ENCODE measurements at places on chromosomes 2 and 18.

DNA sequence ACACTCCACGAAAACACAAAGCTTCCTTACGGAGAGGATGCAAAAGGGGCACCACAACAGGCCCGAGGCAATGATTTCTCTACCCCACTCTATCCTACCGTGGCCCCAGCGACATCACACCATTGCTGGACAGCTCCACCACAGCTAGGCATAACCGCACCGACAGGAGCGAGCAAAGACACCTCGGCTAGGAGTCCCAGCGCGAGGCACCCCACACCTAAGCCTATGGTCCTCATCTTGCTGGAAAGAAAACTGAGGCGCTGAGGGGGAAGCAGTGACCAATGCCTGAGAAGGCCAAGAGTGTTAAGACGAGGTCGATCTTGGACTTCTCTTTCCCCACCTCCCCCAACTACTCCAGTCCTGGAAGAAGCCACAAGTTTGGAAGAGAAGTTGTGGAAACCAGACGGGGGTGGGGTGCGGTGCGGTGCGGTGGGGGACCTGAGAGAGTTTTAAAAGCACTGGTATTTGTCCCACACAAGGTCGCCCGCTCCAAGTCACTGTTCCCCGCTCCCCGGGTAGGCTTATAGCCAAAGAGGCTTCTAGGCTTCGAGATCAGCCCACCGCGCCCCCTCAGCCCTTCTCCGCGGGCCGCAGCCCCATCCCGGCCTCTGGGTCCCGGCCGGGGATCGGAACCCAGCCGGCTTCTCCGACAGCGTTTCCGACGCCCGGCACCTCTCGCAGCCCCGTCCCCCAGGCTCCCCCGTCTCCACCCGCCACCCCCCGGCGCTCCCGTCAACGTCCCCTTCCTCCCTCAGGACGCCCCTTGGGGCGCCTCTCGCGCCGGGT lies 766 bp downstream of the PDE6D start:
- no peak for DNase-seq

DNA sequence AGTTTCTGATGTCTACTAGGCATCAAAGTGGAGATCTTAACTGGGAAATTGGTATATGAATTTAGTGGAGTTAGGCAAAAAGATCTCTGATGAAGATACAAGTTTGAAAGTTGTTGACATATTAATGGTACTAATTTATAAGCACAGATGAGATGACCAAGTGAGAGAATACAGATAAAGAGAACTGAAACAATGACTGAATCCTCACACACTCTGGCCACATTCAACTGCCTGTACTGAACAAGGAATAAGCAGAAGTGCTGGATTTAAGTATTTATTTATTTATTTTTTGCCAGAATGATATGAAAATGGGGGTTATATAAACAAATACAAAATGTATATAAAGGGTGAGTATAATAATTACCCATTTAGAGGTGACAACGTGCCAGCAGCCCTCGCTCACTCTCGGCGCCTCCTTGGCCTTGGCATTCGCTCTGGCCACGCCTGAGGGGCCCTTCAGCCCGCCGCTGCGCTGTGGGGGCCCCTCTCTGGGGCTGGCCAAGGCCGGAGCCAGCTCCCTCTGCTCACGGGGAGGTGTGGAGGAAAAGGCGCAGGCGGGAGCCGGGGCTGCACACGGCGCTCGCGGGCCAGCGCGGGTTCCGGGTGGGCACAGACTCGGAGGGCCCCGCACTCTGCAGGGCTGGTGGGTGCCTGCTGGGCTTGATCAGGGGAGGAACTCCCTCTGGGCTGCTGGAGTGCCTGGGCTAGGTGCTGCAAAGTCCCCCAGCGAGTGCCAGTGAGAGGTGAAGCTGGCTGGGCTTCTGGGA lies 1363.9 kb upstream of the CRIM1 start:
- no peak for DNase-seq

DNA sequence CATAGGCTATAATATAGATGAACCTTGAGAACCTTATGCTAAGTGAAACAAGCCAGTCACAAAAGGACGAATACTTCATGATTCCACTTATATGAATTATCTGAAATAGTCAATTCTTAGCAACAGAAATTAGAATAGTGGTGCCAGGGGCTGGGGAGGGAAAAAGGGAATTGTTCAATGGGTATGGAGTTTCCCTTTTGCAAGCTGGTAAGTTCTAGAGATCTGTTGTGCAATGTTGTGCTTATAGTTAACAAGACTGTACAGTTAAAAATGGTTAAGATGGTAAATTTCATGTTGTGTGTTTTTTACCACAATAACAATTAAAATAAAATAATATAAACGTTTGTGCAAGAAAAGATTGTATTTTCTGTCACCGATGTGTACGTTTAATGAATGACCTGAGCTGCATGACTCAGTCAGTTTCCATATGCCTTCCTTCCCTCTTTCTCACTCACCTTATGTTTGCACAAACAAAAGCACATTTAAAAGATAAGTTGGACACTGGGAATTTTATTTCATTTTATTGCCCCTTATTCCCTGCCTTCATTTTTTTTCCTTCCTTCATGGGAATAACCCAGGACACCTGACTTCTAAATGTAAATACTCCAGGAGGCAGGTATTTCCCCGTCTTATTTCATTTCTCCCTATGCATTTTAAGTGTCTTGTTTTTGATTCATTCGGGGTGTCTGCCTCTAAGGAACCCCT lies 143.7 kb upstream of the TTC39C start:
- no peak for DNase-seq

DNA sequence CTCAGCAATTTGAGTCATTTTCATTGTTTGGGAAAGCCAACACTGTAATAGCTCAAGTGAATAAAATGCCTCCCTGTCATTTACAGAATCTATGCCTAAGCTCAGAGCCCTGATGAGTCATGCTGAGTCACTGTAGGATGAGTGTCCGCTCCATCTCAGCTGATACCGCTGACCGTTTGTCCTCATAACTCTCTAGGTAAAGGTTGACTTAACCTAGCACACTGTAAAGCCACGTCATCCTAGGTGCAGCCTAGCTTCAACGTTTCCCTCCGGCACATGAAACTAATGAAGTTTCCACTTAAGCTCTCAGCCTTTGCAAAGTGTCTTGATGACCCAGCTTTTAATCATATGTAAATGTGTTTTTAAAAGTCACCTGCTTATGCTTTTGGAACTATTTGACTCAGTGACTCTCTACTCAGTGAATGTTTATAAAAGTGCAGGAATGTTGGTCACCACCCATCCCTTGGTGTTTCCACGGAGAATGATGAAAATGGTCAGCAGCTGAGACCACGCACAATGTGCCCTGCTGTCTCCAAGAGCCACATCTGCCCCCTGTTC lies 154.0 kb downstream of the PMAIP1 start:
- no peak for DNase-seq

GRCh38 chr2:42639340-42640077 lies 71.1 kb downstream of the MTA3 start:
- DNase-seq: no peak

DNA sequence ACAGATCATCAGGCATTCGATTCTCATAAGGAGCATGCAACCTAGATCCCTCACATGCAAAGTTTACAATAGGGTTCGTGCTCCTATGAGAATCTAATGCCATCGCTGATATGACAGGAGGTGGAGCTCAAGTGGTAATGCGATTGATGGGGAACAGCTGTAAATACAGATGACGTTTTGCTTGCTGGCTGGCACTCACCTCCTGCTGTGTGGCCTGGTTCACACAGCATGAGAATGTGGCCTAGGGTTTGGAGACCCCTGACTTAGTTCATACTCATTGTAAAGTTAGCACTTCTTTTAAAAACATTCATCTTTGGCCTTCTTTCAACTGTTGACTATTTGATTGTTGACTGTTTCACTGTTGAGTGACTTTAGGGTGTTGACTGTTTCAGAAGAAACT lies 8.7 kb upstream of the CHMP1B start:
- DNase-seq: no peak

GRCh38 chr18:21369146-21369545 lies 127.1 kb downstream of the GREB1L start:
- DNase-seq: no peak

DNA sequence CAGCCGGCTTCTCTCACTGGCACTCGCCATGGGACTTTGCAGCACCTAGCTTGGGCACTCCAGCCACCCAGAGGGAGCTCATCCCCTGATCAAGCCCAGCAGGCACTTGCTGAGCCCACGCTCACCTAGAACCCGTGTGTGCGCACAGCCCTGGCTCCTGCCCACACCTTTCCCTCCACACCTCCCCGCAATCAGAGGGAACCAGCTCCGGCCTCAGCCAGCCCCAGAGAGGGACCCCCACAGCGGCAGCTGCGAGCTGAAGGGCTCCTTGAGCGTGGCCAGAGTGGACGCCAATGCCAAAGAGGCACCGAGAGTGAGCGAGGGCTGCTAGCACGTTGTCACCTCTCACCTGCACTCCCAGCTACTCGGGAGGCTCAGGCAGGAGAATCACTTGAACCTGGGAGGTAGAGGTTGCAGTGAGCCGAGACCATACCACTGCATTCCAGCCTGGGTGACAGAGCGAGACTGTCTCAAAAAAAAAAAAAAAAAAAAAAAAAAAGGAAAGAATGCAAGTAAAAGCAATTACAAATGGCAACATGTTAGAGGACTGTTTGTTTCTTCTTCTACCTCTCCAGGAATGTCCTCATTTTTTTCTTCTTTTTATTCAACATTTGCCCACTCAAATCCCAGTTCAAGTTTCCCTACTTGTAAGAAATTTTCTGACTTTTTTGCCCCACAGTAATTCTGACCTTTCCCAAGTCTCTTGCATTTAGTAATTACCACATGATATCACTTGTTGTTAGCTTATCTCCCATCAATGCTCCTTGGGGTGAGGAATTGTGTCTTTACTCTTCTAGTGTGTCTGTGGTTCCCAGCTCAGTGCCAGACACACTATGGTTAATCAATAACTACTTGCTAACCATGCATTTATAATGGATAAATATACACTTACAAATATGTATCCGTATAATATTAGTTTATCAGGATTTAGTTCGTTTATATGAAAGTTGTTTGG lies 40.6 kb upstream of the ST3GAL5 start:
- no peak for DNase-seq

GRCh38 chr2:240389302-240389805 lies 46.1 kb upstream of the GPC1 start:
- no peak for DNase-seq

DNA sequence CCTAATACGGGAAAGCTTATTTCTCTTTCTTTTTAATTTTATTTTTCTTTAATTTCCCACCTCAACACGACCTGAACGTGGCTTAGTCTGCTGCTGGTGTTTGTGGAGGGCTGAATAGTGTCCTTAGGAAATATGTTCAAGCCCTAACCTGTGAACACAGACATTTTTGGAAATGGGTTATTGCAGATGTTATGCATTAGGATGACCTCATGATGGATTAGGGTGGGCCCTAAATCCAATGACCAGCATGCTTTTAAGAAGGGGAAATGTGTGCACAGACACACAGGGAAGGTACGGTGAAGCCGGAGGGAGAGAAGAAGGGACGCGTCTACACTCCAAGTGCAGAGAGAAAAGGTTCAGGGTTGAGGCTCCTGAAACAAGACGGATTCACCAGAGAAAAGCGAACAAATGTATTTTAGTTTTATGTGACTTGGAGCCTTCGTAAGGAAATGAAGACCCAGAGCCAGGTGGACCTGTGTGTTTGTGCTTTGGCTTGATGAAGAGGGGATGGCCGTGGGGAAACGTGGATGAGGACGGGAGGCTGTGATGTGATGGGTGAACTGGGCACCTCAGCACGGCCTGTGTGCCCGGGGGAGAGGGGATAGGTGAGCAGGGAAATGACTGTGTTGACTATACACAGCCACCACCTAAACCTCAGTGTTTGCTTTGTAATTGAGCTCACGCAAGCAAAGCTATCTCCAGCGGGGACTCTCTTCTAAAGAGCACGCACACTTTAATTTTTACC lies 37.5 kb downstream of the RTP5 start:
- no peak for DNase-seq

- no peak for DNase-seq
Measured at GRCh38 chr2:147311058-147311430, 533.8 kb upstream of the ACVR2A start.

DNA sequence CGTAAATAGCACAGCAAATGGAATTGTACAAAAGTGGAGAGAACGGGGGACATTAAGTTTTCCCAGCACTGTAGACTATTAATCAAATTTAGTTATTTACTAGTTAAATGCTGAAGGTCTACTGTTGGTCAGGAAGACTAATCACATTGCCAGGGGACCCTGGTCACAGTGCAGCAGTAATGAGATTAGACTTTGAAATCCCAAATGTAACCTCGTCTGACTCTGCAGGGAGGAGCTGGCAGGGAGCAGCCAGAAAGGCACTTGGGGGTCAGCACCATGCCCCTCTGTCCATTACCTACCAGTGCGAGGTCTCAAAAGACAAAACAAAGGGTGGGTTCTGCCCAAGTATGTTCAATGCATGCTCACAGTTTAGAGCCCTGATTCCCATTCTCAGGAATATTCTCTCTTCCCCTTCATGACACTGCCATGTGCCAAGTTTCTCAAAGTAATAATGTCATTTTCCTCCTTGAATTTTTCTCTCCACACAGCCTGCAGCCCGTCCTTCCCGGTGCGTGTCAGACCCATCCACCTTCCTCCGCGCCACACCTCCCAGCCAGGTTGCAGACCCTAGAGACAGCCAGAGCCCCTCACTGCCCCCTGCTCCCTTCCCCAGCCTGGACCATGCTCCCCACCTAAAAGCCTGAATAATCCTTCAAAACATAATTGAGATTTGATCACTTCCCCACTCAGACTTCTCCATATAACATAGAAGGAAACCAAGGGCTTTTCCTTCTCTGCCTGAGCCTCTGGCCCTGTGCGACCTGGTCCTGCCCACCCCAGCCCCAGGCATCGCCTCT lies 52.5 kb downstream of the TMEM18 start:
- no peak for DNase-seq

GRCh38 chr2:46847726-46848412 lies 67.7 kb downstream of the MCFD2 start:
- no peak for DNase-seq

- no peak for DNase-seq
Measured at GRCh38 chr2:181485638-181485946, 28.4 kb downstream of the ITGA4 start.

- DNase-seq: no peak
Measured at GRCh38 chr2:232323328-232323650, 55.3 kb upstream of the ALPP start.

GRCh38 chr2:138867341-138867740 lies 87.2 kb upstream of the NXPH2 start:
- no peak for DNase-seq
